GOT3 (cell line): ENCODE measurements at places on chromosomes 12 and 14.

- DNase-seq = no peak
Measured at GRCh38 chr12:129071362-129071761, 218.1 kb downstream of the GLT1D1 start.

- no peak for DNase-seq
Measured at GRCh38 chr12:109483346-109483745, 5.9 kb downstream of the UBE3B start.

DNA sequence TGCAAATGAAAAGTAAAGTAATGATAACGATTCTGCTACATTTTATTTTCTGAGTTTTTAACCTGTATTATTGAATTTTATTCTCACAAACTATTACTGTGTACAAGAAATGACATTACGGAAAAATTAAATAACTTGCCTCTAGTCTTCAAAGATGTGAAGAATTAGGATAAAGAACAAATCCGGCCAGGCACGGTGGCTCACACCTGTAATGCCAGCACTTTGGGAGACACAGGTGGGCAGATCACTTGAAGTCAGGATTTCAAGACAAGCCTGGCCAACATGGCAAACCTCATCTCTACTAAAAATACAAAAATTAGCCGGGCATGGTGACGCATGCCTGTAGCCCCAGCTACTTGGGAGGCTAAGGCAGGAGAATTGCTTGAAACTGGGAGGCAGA, 1584.4 kb upstream of the SEL1L start:
- no peak for DNase-seq

DNA sequence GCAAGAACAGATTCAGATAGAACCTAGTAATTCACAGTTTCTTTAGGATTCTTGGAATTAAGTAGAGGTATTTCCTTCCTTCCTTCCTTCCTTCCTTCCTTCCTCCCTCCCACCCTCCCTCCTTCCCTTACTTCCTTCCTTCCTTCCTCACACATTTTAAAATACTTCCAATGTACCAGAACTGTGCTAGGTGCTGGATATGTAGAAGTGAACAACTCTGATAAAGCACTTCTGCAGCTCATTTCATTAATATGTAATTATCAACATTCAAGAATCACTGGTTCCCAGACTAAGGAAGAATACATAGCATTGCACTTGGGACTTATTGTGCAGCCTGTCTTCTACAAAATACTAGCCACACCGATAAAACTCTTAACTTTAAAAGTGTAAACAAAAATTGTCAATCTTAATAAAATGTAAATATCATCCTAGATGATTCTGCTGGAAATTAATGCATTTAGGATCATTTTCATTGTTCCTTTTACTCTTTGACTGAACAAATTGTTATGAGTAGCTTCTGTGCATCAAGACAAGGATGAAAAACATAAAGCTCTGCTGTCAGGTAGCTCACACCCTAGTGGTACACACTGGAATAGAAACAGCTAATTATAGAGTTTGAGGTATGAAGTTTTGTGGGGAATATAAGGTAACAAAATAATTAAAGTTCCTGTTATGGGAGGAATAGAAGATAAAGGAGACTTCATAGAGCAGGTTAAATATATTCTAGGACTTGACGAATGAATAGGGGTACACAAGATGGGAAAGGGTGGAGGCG, 99.9 kb upstream of the MYF6 start:
- DNase-seq = no peak

DNA sequence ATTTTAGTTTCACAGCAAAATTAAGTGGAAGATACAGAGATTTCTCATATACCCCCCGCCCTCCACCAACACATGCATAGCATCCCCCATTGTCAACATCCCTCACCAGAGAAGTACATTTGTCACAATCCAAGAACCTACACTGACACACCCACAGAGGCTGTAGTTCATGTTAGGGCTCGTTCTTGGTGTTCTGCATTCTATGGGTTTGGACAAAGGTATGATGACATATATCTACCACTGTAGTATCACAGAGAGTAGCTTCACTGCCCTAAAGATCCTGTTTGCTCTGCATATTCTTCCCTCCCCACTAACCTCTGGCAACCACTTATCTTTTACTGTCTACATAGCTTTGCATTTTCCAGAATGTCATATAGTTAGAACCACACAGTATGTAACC, 444.6 kb upstream of the DCN start:
- DNase-seq = no peak
